HS-5 (cell line): ENCODE measurements at places on chromosomes 4 and X.

DNA sequence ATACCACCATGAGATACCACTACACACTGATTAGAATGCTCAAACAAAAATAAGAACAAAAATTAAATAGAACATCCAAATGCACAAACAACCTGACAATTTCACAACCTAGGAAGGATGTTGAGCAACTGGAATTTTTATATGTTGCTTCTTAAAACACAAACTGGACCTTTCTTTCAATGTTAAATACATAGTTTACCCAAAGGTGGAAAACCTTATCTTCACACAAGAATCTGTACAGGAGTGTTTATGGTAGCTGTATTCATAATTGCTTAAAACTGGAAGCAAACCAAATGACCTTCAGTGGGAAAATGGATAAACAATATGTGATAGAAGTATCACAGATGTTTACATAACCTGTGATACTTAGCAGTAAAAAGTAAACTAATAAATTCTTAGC is 573.8 kb downstream of the MAGEB5 start:
- DNase-seq: no peak

DNA sequence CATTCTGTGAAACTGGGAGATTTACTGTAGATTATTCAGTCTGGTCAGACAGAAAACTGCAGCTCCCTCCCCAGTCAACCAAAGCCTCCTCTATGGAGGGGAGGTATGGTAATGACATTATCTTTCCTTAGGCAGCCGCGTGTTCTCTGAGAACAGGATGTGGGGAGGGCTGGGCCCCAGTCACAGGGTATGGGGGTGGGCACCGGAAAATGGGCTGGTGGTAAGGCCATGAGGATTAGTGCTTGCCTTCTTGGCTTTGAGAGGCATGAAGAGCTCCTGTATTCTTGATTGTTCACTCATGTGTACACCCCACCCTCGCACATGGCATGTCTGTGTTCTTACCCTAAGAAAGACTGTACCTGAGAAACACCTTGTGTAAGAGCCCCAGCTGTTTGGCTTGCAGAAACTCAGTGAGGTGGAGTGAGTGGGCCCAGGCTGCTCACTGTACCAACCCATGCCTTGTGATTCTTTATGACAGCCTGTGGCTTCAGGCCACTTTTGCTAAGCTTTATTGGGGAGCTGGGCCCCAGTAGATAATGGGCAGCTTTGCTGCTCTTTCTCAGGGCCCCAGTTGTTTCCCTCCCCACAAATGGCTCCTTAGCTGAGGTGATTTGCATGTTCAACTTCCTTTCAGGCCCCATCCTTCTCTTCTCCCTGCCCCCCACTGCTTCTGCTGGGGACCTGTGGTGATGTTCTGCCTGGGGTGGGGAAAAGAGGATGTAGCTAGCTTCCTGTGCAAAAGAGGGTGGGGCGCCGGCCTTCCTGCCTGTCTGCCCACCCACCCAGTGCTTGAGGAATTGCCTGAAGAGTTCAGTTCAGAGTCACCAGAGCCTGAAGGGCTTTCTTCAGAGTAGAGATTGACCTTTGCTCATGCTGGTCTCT is 30.7 kb downstream of the MSN start:
- DNase-seq: no peak

GRCh38 chr4:74283614-74284013 is 24.7 kb upstream of the EPGN start:
- peak; percentile 43 for DNase-seq

DNA sequence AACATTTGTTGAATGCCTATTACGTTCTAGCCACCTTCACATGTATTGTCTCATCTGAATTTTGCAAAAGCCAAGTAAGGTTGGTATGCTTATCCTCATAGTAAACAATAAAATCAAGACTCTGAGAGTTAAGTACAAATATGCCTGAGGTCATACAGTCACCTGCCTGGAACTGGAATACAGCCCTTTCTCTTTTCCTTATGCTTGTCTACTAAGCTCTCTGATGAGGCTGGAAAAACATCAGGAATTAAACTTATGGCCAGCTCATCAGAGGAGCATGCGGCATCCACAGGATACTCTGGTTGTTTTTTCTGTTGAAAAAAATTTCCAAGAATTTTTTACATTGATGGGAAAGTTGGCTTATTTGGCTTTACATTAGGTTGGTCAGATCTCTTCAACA is 35.5 kb downstream of the NCAPG start:
- DNase-seq: no peak

DNA sequence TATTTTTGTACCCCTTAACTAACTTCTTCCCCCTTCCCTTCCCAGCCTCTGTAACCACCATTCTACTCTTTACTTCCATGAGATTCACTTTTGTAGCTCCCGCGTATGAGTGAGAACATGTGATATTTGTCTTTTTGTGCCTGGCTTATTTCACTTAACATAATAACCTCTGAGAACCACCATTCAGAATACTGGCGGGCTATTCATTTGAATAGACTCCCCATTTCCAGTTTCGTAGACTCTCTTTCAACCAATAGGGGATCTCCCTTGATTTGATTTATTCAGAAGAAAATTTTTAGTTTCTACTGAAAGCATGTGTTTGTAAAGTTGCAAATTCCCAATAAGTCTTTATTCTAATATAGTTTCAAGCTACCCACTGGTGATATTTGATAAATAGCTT is 117.2 kb downstream of the GATB start:
- no peak for DNase-seq

DNA sequence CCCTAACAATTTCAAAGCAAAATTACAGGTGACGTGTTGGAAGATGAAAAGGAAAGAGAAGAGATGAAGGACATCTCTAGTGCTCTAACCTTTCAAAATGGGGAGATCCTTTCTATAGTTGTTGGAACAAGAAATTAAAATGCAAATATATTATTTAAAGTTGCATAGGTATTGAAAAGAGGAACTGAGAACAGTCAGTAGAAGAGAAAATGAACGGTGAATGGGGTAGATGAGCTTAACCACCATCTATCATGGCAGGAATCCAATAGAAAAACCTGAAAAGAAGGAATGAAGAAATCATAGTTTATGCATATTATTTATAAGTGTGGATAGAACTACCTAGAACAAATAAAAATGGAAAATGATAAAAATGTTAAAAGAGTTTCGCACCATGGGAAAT is 42.0 kb downstream of the ANXA5 start:
- DNase-seq: no peak

DNA sequence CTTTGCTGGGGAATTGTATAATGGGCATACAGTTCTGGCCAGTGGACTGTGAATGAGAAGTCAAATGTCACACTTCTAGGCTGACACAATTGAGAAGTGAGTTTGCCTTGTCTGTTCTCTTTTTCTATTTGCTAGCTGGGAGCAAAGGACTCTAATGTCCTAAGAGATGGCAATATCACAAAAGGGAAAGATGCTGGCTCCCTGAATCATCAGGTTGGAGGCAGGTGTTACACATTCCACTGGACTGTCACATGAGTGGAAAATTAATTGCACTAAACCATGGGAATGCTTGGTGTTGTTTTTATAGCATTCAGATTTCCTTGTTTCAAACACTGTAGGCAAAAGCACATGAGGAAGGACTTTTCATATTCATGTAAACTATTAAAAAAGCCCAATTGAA is 388.3 kb downstream of the ADAM29 start:
- DNase-seq: no peak

GRCh38 chr4:177532358-177532757 is 90.1 kb upstream of the AGA start:
- no peak for DNase-seq

GRCh38 chr4:176571206-176571605 is 221.5 kb downstream of the VEGFC start:
- DNase-seq: no peak

DNA sequence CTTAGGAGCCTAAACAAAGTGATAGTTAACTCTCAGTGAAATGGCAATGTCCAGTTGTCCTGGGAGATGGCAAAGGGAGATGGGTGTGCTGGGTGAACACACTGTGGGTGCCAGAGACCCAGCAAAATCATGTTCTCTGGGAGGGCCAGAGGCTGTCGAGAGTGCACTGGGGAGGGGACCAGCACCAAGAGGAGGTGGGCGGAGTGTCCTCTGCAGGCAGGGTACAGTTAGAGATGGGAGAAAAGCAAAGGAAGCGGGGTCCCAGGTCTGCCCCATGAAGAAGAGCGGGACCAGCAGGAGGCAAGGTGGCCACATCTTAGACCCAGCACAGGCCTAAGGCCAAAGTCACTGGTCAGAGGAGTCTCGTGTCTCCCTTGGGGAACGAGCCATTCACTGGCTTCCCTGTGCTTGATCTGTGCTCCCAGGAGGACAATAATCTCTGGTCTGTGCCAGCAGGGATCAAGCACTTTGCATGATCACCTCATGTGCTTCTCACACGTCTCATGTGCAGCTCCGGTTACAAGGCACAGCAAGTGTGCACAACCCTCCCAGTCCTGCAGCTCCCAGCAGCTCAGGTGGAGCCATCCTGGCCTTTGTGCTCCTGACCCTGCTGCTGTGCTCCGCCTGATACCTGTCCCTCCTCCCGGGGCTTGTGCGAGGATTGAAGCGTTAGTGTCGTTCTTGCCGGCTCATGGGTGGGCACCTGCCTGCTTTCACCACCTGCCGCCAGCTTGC is 100.9 kb downstream of the FAM53A start:
- DNase-seq: no peak
